ENCODE measurements at places on chromosomes 3 and 15. TPM values are rescaled to one million over a fixed set of nuclear protein-coding genes. Genes with fewer than 3 reads are reported as not detected.

The ASB14 gene
- not detected for total RNA-seq

The ZNF860 gene
- total RNA-seq, result under 0.01 TPM

The KIF7 gene
- total RNA-seq, result 11.4 TPM

The GPR62 gene
- total RNA-seq, result under 0.01 TPM

The MYZAP gene
- total RNA-seq, result not detected

The PTH1R gene
- 4.3 TPM for total RNA-seq

The GLDN gene
- 50.7 TPM for total RNA-seq

Measured in fibroblast of lung (primary cell).